ENCODE measurements at places on chromosomes 12 and 14.

DNA sequence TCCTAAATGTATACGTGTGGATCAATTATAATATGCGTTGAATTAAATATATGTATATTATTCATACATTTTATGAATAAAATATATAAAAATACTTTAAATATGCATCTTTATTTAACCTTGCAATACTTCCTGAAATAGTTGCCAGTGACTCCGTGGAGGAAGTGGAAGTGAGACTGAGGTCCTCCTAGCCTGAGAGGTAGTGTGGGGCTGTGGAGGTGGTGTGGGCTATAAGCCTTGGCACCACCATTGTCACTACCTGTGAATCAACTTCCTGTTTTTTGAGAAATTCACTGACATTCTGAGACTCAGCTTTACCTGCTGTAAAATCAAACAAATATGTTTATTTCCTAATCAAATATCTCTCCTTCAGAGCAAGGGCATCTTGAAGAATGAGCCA lies 514.2 kb downstream of the VRK1 start:
- no peaks in the 10 kb centered on the region for H3K36me3 ChIP-seq
- H3K27ac ChIP-seq, result no peak overlapping the region
- peaks cover 6% of the 10 kb centered on the region for H3K4me1 ChIP-seq
- H3K27me3 ChIP-seq, result no peaks in the 10 kb centered on the region
- H3K4me3 ChIP-seq, result no peak overlapping the region
- DNase-seq, result no peak

DNA sequence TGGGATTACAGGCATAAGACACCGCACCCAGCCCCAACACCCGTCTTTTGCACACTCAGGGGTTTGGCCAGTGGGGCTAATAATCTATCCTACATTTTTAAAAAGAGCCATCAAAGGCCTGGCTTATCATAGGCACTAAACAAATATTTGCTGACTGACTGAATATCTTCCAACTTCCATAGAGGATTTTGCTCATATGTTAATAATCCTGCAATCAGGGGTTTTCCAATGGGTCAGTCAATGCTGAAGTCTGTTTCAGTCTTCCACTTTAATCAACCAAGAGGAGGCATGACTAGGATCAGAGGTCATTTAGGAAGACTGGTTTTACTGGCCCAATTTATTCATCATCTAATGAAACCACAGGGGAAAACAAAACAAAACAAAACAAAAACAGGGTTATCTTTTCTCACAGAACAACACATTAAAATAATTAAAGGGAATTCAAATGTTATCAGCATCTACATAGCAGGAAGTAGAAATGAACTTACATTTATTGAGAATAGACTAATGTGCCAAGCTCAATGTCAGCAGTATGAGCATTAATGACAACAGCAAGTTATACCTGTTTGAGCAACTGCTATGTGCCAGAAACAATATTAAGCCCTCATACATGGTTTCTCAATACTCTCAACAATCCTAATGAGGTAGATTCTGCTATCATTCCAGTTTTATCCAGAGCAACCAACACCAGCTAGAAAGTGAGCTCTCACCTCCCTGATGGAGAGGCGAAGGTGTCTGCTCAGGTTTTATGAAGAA lies 372.2 kb downstream of the EGLN3 start:
- H3K4me3 ChIP-seq, result no peak overlapping the region
- no peak overlapping the region for H3K27ac ChIP-seq
- no peaks in the 10 kb centered on the region for H3K36me3 ChIP-seq
- no peak for DNase-seq
- H3K4me1 ChIP-seq, result no peaks in the 10 kb centered on the region

GRCh38 chr14:100434911-100435438 lies 111.8 kb downstream of the SLC25A47 start:
- H3K4me3 ChIP-seq, result no peak overlapping the region
- H3K27ac ChIP-seq, result no peak overlapping the region
- no peaks in the 10 kb centered on the region for H3K36me3 ChIP-seq
- peaks cover 26% of the 10 kb centered on the region for H3K4me1 ChIP-seq
- DNase-seq, result no peak
- no peaks in the 10 kb centered on the region for H3K27me3 ChIP-seq

DNA sequence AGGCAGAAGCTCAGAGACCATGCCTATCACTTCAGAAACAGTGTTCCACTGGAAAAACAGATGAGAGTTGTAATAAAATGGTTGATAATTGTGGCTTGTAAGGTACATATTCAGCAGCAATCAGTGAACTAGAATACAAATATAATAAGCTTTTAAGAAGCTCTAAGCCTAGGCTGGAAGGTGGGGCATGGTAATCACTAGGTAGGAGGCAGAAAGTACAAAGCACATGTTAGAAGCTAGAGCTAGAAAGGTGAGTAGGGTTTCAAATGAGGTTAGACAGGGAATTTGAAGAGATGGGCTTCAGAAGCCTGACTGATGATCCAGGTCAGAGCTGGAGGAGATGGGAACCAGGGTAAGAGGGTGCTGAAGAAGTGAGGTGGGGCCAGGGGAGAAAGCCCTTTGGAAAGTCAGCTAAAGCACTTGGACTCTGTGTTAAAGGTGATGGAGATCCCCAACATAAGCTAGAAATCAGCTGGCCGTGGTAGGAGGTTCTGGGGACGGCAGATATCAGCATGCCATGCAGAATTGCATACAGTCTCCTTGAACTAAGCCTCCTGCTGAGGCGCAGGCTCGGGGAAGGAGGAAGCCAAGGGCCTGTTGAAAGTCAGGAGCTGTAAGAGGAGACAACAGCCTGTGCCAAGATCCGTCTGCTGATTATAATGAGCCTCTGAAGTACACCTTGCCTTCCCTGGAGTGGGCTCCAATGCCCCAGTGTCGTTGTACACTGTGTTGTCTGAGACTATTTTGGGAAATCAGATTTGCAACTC lies 659.4 kb downstream of the BCL11B start:
- H3K27me3 ChIP-seq, result no peaks in the 10 kb centered on the region
- no peaks in the 10 kb centered on the region for H3K36me3 ChIP-seq
- no peak overlapping the region for H3K4me3 ChIP-seq
- no peak for DNase-seq
- no peak overlapping the region for H3K27ac ChIP-seq

GRCh38 chr12:130961921-130962451 lies 8.3 kb downstream of the ADGRD1 start:
- DNase-seq, result no peak
- no peaks in the 10 kb centered on the region for H3K36me3 ChIP-seq
- no peak overlapping the region for H3K27ac ChIP-seq
- H3K4me1 ChIP-seq, result no peaks in the 10 kb centered on the region

GRCh38 chr12:96121271-96121711 lies 72.9 kb upstream of the ELK3 start:
- peaks cover 13% of the 10 kb centered on the region for H3K4me1 ChIP-seq
- no peak overlapping the region for H3K27ac ChIP-seq
- H3K4me3 ChIP-seq, result no peak overlapping the region
- H3K27me3 ChIP-seq, result no peaks in the 10 kb centered on the region
- DNase-seq, result no peak
- H3K36me3 ChIP-seq, result no peaks in the 10 kb centered on the region

- no peak overlapping the region for H3K27ac ChIP-seq
- peaks cover 26% of the 10 kb centered on the region for H3K4me1 ChIP-seq
- H3K4me3 ChIP-seq, result peak overlapping the region; percentile 30
These were observed 1.9 kb upstream of the YBX3 start for GRCh38 chr12:10725003-10725402.
